OCI-M1 (cell line): ENCODE measurements at places on chromosomes 5 and 9.

DNA sequence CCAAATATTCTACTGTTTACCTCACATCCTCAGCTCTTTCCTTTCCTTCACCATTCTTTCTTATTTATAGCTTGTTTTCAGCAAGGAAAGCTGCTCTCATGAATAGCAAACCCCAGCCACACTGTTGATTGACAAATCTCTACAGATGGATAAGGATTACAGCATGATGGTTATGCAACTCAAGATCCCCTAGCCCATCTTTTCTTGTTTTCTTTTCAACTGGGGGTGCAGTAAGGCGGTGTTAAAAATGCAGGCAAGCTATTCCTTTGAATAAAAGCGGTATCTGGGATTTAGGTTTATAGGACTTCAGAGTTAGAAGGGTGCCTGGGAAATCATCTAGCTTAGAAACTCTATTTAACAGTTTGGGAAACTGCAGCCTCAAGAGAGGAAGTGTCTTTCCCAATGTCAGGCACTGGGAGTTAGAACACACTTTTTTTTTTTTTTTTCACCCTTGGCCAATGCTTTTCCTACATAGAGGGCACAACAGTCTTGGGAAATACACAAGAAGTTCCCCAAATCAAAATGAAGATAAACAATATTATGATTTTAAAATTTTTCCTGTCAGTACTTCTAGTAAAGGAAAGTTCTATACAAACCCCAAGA, 2.6 kb downstream of the SPARC start:
- DNase-seq = no peak

- DNase-seq = no peak
Measured at GRCh38 chr5:94040591-94041148, 299.3 kb upstream of the POU5F2 start.

- DNase-seq = no peak
Measured at GRCh38 chr5:159911349-159911748, 4.9 kb upstream of the ADRA1B start.

DNA sequence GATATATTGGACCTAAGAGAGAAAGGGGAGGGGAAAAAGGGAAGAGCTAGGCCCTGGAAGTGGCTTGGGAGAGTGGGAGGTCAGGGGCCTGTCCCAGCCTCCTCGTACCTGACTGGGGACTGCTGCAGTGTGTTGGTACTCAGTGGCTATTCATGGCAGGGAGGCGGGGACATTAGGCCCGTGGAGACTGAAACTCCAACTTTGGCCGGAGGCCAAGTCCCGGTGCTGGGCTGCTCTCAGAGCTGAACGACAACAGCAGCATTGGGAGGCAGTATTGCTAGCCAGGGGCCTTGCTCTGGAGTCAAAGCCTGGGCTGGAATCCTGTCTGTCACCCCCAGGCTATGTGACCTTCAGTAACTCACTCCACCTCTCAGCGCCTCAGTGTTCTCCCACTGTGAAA, 37.8 kb downstream of the NEURL1B start:
- no peak for DNase-seq

GRCh38 chr9:14270358-14271092, 43.4 kb downstream of the NFIB start:
- DNase-seq = no peak
